ENCODE measurements at places on chromosomes 4 and X.

DNA sequence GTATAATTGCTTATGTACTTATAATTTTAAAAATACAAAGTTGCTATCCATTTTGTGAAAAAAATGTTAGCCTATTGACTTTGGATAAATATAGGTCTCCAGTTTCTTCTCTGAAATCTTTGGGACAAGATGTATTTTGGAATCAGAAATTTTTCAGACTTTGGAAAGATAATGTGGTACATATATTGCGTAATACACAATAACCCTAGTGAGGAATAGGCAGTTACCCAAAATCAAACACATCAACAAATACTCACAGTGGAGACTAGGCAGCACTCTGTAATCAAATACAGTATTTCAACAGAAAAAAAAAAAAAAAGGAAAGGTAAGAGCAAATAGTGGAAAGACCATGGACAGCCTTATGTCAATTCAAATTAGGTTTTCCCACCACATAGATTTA is 796.8 kb downstream of the ADGRL3 start:
- no peak for DNase-seq

- no peak for DNase-seq
Measured at GRCh38 chr4:102196221-102196620, 149.1 kb downstream of the SLC39A8 start.

DNA sequence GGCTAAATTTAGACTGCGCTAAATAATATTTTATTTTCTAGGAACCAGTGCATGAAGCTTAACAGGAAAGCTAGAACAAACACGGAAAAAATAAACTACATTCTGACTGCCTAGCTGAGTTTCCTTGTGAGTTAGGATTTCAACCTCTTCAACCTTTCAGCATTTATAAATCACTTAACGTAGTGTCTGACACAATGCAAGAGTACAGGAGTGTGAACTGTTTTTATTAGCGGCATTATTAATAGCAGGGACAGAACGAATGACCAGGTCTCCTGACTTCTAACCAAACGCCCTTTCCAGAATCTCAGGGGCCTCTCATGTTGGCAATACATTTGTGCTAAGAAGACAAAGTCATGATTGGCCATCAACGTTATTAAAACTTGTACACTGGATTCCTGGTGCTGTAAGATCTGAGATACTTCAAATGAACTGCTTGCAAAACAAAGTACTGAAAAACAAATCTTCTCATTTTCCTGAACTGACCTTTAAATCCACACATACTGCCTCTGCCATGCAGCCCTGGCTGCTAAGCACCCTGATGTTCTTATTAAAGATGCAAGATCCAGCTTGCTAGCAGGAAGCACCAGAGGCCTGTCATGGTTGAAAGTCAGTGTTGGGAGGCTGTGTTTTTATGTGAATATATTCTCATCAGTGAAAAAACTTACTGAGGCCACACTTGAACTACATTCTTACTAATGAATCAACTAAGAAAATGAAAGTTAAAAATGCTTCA is 380.4 kb upstream of the CPEB2 start:
- no peak for DNase-seq

GRCh38 chrX:149682956-149683947 is 28.6 kb upstream of the MAGEA11 start:
- no peak for DNase-seq

DNA sequence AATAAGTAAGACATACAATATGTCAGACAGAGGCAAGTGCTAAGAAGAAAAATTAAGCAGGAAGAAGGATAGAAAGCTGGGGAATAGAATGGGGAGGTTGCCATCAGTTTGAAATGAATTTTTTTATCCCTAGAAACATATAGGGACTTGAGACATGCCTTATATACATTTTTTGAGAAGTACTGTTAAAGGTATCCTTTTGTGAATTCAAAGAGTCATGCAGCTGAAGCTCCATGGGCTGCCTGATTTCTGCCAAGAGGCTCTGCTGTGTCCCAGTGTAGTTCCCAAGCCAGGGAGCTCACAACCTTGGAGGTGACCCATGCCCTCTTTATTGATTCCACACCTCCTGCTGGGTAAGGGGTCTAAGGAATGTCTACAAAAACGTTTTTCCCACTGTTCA is 564.6 kb upstream of the DIPK2B start:
- no peak for DNase-seq

- no peak for DNase-seq
Measured at GRCh38 chr4:145278341-145279121, 98.1 kb upstream of the OTUD4 start.

DNA sequence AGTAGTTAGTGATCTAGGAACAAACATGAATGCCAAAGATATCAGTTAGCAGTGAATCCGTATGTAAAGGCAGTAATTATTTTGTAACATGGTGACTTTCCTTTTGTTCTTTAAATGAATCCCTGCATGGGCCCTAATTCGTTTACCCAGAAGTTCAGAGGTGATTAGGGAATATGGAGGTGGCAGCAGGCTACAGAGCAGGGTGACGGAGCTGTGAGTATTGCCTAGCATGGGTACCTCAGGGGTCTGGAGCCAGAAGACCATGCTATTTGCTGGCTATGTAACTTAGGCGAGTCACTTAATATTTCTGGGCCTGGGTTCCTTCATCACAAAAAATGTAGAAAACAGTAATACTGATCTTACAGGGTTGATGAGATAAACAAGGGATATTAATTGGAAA is 184.9 kb downstream of the ENOX2 start:
- DNase-seq = no peak

DNA sequence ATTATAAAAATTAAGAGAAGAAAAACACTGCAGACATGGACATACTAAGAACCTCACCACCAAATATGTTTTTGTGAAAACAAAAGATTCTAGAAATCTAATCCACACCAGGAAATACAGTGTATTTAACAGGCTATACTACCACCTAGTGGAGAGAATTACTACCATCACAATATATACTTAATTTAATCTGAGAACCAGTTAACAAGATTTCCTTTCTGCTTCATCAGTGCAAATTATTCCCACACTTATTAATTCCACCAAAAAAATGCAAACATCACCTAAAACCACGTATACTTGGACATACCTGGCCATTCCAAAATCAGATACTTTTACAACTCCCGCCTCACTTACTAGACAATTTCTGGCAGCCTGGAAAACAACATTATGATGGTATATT is 7.0 kb upstream of the TXK start:
- DNase-seq = peak; percentile 64

GRCh38 chrX:43552156-43552555 is 103.9 kb upstream of the MAOA start:
- no peak for DNase-seq

DNA sequence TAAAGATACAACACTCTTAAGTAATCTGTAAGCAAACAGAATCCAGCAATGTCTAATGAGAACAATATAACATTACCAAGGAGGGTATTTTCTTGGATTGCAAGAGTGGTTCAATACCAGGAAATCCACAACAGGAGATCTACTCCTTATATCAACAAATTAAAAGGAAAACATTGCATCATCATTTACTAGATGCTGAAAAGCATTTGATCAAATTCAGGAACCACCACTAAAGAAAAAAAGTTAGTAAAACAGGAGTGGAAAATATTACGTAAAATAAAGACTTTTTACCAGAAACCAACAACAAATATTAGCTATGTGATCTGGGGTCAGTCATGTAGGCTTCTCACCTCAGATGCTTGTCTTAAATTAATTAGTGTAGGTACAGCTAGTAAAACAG is 66.8 kb upstream of the MAB21L2 start:
- no peak for DNase-seq

DNA sequence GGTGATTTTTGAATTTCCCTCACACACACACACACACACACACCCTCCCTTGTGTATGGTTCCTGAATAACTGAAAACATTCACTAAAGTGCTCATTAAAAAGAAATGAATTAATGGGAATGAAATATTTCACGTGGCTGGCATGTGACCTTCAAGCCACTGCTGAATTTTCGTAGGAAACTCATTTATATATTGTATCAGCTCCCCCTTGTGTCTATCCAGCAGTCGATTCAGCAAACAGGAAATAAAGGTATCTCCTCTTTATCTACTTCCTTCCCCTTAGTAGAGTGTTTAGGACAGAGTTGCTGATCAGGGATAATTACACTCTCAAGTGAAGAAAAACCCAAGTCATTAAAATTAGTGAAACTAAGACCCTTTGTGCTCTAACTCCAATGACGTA is 912.6 kb upstream of the LCORL start:
- no peak for DNase-seq

DNA sequence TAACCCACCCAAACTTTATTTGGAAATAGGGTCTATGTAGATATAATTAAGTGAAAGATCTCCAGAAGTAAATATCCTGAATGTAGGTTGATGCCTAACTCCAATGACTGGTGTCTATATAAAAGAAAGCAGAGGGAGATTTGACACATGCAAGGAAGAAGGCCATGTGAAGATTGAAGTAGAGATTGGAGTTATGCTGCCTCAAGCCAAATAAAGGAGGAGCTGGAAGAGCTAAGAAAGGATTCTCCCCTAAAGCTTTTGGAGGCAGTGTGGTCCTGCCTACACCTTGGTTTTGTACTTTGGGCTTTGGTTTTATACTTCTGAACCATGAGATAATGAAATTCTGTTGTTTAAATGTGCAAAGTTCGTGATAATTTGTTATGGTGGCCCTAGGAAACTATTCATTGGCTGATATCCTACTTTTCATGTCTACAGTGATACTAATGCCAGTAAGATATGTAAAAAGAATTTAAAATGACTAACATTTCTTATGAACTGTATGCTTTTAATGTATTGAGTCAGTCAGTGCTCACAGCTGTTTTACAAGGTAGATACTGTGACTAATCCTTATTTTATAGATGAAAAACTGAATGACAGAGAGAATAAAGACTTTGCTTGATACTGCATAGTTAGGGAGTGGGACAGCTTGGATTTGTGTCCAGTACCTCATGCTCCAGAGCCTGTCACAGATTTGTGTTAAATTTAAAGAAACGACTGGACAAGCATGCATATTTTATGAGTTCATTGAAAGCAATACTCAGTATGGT is 5.9 kb upstream of the RAB40AL start:
- no peak for DNase-seq

DNA sequence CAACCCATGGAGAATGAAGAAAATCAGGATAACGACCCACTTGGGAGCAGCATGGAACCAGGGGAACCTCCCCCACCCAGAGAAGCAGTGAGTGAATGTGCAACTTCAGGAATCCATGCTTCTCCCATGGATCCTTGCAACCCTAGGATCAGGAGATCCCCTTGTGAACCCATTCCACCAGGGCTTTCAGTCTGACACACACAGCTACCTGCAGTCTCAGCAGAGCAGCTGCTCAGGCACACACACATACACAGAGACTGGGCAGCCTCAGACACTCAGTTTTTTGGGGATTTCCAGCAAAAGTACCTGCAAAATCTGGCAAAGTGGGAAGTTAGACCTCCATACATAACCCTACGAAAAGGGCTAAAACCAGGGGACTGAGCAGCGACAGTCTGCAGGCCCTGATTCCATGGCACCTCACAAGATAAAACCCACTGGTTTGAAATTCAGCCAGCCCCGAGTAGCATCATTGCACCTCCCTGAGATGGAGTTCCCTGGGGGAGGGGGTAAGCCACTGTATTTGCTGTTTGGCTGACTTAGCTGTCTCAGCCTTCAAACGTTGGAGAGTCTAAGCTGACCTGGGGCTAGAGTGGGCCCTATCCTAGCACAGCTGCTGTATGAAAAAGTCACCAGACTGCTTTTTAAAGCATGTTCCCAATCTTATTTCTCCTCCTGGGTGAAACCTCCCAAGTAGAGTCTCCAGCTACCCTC is 737.5 kb upstream of the NDST4 start:
- DNase-seq = no peak

- DNase-seq = no peak
Measured at GRCh38 chr4:121370729-121371325, 10.0 kb downstream of the QRFPR start.

GRCh38 chr4:153735906-153736461 is 23.8 kb downstream of the RNF175 start:
- DNase-seq = no peak

GRCh38 chr4:174521800-174522182 is 497 bp downstream of the HPGD start:
- DNase-seq = peak; percentile 1

DNA sequence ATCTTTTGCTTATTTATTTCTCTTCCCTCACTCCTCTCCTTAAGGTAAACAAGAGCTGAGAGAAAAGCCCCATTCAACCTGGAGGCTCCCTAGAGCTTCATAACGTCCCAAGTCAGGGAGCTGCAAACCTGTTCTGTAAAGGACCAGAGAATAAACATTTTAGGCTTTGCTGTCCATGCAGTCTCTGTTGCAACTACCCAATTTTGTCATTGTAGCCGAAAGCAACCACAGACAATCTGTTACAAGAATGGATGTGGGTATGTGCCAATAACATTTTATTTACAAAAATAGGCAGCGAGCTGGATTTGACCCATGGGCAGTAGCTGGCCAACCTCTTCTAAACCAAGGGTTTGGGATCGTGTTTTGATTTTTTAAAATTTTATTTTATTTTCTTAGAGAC is 71.3 kb upstream of the TBL1X start:
- no peak for DNase-seq

DNA sequence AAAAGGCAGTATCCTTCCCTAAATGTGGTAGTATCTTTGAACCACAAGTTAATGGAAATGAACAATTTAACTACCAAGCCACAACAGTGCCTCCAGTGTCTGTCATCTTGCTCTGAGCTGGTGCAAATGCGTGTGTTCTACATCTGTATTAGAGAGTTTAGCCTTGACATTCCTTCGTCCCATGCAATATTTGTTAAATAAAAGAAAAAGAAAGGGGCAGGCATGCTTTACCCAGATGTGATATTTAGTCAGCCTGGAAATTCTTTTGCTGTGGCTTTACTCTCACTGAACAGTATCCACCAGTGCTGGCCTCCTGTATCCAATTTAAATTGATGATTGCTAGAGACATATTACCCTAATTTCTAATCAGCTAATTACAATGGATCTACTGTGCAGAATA is 310.5 kb downstream of the CFAP299 start:
- no peak for DNase-seq

DNA sequence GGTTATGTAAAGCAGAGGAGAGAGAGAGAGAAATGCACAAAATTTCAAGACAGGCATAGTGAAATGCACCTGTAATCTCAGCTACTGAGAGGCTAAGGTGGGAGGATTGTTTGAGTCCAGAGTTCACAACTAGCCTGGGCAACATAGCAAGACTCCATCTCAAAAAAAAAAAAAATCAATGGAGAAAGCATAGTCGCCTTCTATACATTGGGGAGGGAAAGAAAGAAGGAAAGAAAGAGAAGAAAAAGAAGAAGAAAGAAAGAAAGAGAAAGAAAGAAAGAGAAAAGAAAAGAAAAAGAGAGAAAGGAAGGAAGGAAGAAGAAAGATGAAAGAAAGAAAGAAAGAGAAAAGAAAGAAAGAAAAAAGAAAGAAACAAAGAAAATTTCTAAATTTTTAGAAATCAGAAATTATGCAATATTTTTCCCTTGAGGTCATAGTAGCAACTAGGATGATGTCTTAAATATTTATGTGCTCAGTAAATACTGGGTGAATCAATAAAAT is 53.4 kb downstream of the DKK2 start:
- no peak for DNase-seq

Data from CD4-positive, alpha-beta T cell treated with Interleukin-1 beta for 1 hour (primary cell).